ENCODE measurements at places on chromosomes 11 and 22. TPM values are rescaled to one million over a fixed set of nuclear protein-coding genes. Genes with fewer than 3 reads are reported as not detected.

KDM4D gene
- total RNA-seq = 1.0 TPM

ABCC8 gene
- total RNA-seq = 3.7 TPM

MMP1 gene
- 0.52 TPM for total RNA-seq

OR9Q2 gene
- under 0.01 TPM for total RNA-seq

TNNT3 gene
- total RNA-seq = 4,042 TPM

MIAT gene
- total RNA-seq = 0.52 TPM

MS4A4A gene
- 11.5 TPM for total RNA-seq

OR8G1 gene
- under 0.01 TPM for total RNA-seq

SYT8 gene
- total RNA-seq = not detected

TBX1 gene
- total RNA-seq = 4.2 TPM

All from skeletal muscle tissue (tissue), 5 donors.